ENCODE measurements at places on chromosomes 12 and 14.

DNA sequence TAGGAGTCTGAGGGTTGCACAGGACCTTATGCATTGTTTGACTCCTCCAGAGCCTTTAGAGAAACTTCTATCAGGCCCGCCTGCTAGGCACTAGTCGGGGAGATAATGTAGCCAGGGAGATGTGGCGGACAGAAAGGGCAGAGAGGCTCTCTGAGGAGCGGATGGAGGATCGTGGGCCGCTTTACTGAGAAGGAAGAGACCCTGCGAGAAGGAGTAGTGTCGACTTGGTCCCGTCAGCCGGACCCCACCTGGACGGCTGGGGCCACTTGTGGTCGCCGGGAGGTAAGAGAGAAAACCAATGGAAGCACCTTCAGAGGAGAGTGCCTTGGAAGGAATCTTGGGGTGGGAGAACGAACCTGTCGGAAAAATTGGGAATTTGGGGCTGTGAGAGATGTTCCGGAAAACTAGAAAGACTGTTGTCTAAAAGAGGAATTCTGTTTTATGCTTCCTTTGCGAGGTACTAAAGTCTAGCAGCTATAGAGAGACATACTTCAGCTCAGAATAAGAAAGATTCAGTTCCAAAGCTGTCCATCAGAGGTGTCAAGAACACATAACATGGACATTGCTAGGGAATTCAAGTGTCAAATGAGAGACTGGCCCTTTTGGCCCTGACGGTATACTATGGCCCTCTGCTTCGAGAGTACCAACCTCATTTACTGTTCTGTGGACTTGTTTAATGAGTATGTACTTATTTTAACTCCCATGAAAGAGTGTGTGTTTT, 660 bp upstream of the MCRS1 start:
- no peak for DNase-seq

DNA sequence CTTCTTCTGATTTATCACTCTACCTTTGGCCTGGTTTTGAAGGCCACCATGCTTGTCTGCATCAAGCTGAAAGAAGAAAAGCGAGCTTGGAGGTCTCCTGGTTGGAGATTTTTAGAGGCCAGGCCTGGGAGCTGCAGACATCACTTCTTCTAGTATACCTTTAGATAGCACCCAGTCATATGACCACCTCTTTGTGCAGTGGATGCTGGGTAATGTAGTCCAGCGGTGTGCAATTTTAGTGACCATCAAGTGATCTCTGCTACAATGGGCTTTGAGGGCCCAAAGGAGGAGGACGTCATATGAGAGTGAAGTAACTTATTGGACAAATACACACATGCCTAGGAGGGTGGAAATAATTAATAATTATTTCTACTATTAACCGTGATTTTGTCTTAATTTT, 15.2 kb upstream of the WNT5B start:
- DNase-seq: no peak

DNA sequence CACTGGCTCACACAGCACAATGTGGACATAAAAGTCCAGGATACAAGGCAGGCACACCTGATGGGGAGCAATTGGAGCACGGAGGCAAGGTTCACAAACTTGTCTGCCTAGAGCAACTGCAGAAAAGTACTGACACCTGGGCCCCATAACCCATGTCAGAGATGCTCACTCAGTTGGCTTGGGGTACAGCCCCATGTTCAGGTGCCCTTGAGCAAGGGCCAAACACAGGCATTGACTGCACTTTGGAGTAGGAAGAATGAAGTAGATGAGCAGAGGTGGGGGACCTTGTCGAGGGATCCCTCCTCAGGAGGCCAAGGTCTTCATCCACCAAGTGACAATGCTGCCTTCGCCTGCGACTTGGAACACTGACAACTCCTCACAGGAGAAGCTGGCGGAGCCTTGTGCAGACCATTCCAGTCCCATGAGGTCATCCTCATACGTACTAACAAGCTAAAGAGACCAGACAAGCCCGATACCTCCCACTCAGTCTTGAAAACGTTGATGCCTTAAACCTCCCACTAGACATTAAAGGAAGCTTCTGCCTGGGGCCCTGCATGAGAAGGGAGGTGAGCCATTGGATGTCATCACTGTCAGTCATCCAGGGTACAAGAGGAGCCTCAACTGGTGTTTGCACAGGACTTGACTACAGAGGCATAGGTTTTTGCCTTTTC, 42.5 kb upstream of the C14orf180 start:
- DNase-seq: no peak

DNA sequence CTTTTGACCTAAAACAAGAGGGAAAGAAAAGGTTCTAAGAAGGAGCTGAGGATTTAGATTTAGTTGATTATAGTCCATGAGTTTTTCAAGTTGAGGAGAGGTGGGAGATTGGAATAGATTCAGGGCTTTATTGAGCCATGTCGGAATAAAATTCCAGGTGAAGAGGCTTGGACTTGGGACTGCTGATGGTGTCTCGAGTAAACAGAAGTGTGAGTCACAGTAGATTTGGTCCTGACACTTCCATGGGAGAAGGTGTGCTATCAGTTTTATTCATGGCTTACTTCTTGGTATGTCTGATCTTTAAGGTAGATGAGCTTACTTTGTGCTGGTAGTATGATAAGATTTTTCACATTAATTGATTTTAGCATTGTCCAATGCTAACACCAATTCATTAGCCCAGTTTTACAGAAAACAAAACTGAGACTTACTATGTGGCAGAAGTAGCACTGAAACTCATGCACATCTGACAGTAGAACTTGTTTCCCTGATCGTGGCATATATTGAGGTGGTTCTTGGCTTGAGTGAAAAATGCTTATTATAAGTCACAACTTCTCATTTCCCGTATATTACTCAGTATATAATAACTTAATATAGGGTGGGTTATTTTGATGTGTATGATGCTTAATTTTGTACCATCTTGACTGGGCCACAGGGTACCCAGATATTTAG, 172.4 kb upstream of the IGF1 start:
- DNase-seq: no peak

- no peak for DNase-seq
These were observed 1196.3 kb upstream of the TMEM132C start for GRCh38 chr12:127070515-127071157.

DNA sequence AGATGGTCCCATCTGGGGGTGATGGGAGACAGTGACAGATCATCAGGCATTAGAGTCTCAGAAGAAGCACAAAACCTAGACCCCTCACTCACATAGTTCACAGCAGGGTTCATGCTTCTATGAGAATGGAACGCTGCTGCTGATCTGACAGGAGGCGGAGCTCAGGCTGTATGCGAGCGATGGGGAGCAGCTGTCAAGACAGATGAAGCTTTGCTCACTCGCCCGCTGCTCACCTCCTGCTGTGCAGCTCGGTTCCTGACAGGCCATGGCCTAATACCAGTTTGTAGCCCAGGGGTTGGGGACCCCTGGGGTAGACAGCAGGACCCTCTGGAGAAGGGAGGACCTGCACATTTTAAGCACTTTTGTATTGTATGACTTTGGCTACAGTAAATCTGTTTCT, 111.2 kb downstream of the LGMN start:
- no peak for DNase-seq

All from AG09309 (cell line).